ENCODE measurements at places on chromosomes 7 and 10.

GRCh38 chr7:102096012-102096332 is 190.7 kb upstream of the SH2B2 start:
- no peak for DNase-seq

- no peak for DNase-seq
Observed at GRCh38 chr10:91974960-91975359, 51.4 kb downstream of the BTAF1 start.

DNA sequence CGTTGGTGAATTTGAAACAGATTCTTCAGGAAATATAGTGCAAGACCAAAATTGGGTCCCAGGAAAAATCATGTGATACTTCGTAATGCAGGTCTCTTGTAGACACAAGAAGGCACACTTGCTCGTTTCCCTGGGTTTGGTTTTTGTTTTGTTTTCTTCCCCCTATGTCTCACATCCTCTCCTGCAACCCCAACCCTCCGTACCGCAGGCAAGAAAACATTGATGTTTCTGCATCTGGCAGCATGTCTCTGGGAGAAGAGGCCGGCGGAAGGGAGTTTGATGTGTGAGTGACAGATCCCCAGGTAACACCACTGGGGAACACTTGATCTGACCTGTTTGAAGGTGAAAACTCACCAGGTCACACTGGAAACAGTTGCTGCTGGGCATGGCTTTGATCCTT is 718.5 kb downstream of the AUTS2 start:
- no peak for DNase-seq

GRCh38 chr10:42998481-42999384 is 78.1 kb upstream of the RET start:
- no peak for DNase-seq

DNA sequence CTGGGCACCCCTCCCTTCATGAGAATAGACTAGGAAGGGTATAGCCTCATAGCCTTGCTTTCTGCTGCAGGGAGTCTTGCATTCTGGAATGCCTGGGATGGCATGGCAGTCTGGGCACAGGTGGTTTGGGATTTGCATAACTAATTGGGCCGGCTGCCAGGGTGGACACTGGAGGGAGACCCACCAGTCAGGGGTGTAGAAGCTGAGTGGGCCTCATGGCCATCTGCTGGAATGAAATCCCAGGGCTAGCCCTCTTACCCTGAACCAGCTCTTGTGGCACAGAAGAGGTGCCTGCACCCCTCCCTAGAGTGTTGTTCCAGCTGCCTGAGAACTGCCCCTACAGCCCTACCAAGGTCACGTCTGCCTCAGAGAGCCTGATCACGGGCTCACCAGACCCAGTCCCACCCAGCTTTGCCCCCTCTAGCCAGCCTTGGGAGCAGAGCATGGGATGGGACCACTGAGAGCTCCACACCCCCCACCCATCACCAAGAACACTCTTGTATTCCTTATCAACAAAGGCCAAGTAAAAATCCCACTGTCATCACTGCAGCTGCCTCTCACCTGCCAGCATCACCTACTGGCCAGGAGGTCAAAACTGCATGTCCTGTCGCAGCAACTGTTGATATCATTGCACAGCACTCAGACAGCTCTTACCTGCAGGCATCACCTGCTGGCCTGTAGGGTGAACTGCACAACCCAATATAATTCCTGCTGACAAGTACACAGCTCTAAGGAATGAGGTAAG is 148.9 kb downstream of the ZEB1 start:
- no peak for DNase-seq

DNA sequence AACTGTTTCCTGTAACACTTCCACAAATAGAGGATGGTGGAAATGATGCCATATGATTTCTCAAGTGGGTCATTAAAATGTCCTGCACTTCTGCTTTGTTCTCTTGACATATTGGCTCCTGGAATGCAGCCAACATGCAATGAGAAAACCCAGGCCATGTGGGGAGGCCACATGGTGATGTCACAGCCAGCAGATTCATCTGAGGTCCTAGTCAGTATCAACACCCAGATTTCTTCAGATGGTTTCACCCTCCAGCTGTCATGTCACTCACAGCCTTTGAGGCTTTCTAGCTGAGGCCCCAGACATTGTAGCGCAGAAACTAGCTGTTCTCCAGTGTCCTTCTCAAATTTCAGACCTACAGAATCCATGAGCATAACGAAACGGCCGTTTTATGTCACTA is 102.3 kb upstream of the NUPR2 start:
- DNase-seq = no peak

GRCh38 chr7:95723583-95724180 is 48.7 kb upstream of the DYNC1I1 start:
- no peak for DNase-seq

DNA sequence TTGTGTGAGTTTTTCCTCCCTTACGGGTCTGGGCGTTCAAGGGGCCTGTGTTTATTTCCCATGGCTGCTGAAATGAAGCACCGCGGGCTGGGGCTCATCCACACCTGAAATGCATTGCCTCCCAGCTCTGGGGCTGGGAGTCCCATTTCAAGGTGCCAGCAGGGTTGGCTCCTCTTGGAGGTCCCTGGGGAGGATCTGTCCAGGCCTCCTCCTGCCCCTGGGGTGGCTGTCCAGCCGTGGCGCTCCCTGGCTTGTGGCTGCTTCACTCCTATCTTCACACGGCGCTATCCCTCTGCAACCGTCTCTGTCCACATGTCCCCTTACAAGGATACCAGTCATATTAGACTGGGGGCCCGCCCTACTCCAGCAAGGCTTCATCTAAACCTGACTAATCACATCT is 41.1 kb upstream of the CNPY1 start:
- no peak for DNase-seq

GRCh38 chr7:47521816-47522561 is 59.9 kb downstream of the TNS3 start:
- DNase-seq = no peak

DNA sequence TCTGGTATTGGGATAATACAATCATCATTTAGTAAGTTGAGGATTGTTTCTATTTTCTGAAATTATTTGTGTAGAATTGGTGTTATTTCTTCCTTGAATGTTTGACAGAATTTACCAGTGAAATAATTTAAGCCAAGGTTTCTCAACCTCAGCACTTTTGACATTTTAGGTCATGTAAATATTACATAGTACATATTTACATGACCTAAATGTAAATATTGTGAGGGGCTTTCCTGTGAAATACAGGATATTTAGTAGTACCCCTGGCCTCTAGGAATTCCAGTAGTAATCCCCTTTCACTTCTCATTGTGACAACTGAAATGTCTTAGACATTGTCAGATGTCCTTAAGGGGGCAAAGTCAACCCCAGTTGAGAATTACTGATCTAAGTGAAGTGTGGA is 59.8 kb downstream of the TBC1D12 start:
- no peak for DNase-seq

DNA sequence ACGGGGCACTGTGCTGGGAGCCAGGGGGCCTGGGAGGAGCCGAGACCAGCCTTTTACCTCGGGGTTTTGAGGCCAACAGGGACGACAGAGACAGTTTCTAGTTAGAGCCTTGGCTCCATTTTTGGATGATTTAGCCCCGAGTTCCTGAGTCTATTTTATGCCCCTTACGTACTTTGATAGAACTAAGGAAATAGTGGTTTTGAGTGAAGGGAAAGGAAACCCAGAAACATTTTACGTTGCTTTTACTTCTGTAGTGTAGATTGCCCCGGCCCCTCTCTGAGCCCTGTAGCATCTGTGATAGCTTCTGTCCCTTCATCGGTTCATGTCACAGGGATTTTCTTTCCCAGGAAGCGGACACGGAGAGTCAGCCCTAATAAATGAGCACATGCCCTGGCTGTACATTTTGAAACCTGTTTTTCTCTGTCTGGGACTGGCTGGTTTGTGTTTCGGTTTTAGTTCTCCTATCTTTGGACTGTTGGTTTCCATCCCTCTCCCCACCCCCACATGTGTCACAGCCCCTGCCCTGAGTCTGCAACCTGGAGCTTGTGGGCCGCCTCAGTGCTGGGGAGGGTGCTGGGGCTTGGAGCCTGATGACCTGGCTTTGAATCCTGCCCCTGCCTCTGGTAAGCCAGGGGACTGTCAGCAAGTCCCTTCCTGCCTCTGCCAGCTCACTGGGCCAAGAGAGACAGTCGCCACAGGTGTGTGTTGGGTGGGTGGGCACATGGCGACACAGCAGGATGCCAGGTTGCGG is 6.9 kb upstream of the ORAI2 start:
- peak; percentile 67 for DNase-seq

DNA sequence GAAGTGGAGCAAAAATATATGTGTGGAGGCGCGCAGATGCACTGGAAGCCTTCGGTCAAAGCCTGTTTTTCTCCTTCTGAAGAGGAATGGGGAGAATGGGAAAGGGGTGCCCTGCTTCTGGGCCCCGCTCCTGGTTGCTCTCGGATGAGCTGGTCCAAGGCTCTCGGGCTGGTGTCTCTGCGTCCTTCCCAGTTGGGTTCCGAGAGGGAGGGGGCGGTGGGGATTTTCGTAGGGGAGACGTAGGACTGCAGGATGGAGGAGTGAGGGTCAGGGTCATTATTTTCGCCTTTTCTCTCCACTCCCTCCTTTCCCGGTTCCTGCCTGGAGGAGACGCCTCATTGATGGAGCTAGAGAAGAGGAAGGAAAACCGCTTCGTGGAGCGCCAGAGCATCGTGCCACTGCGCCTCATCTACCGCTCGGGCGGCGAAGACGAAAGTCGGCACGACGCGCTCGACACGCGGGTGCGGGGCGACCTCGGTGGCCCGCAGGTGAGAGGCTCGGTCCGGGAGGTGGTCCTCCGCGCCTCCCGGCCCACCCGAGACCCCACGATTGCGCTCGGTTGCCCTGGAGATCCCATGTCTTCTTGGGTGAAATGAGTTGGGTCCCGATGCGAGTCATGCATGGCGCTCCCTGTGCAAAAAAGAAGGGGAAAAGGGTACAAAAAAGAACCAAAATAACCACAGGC is 790 bp downstream of the ADAM22 start:
- DNase-seq = no peak

- DNase-seq = no peak
Observed at GRCh38 chr7:151436446-151437158, 3.3 kb downstream of the CRYGN start.

GRCh38 chr10:15735763-15736162 is 16.0 kb upstream of the ITGA8 start:
- DNase-seq = no peak

GRCh38 chr7:21898265-21898930 is 47.3 kb downstream of the CDCA7L start:
- no peak for DNase-seq

GRCh38 chr7:158266426-158266816 is 321.2 kb downstream of the PTPRN2 start:
- DNase-seq = no peak

DNA sequence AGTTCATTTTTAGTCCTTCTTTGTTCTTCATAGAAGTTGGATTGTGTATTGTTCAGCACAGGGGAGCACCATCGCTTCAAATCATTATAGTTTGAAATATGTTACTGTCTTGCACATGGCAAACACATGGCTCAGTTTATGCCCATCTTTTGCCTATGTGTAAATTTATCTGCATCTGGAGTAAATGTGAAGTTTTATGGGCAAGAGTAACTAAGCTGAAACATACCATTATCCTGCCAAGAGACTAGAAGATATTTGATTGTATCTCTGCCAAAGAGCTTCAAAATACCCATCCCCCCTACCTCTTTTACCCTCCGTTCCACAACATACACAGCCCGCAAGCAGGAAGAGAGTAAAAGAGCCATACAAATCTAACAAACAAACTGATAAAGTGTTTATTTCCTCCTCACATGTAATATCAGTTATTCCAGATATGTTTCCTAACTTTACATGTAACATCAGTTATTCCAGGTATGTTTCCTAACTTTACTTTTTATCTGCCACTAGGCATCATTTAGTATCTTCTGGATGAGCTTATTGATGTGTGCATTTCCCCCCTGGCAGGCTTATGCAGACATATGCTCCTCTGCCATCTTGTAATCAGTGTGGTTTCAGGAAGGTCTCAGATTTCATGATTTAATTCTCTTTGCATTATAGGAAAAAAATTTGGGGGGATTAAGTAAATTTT is 127.7 kb downstream of the SRI start:
- DNase-seq = no peak

DNA sequence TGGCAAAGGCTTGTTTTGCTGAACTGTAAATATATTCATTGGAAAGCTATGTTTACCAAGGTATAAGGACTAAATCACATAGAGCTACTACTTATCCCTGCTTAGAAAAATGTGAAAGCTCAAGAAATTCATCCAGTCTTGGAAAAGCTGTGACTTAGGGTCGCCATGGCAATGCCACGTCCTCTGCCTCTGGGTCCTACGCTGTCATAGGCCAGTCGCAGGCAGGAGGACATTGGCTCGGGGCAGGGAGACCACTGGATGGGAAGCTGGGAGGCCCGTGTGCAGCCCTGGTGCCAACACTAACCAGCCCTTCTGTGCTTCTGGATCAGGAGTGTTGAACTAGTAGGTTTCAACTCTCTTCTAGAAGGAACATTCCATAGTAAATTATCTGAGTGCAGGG is 67.3 kb upstream of the PDZD8 start:
- DNase-seq = no peak

DNA sequence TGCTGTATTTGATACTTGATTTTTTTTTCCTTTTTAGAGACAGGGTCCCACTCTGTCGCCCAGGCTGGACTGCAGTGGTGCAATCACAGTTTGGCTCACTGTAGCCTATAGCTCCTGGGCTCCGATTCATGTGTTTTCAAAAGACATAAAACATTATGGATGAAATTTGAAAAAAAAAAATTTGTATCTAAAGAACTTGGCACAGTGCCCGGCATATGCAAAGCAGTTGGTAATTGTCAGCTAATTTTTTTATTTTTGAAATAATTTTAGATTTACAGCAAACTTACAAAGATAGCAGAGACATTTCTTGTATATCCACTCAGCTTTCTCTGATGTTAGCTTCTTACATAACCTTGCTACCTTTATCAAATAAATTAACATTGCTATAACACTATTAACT is 20.3 kb upstream of the SAMD8 start:
- DNase-seq = no peak

- DNase-seq = no peak
Observed at GRCh38 chr7:134431815-134432214, 27.1 kb downstream of the AKR1B1 start.

GRCh38 chr7:98785929-98786571 is 83.8 kb downstream of the TMEM130 start:
- no peak for DNase-seq

GRCh38 chr7:48088559-48089045 is 463 bp upstream of the UPP1 start:
- DNase-seq = no peak

DNA sequence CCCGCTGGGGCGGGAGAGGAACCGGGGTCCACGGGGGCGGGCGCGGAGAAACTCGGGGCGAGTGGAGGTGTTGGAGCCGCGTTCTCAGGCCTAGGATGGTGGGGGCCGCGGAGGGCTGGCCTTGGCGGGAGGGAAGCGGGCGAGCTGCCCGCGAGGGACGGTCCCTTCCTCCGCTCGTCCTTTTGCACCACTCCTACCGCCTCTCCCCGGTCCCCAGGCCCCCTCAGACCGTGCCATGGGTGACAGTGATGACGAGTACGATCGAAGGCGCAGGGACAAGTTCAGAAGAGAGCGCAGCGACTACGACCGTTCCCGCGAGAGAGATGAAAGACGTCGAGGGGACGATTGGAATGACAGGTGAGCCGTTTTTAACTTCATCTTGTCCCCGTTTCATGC is 451 bp downstream of the SRRT start:
- peak; percentile 29 for DNase-seq

GRCh38 chr10:90889636-90890035 is 17.9 kb downstream of the RPP30 start:
- DNase-seq = no peak
